Endothelial cell (in vitro differentiated cells): ENCODE measurements at places on chromosomes 1 and 21. TPM values are rescaled to one million over a fixed set of nuclear protein-coding genes. Genes with fewer than 3 reads are reported as not detected.

- DNase-seq = no peak
These were observed 29.8 kb downstream of the UCK2 start for GRCh38 chr1:165857046-165857801.

TMEM125 gene
- 2.7 TPM for total RNA-seq

DNA sequence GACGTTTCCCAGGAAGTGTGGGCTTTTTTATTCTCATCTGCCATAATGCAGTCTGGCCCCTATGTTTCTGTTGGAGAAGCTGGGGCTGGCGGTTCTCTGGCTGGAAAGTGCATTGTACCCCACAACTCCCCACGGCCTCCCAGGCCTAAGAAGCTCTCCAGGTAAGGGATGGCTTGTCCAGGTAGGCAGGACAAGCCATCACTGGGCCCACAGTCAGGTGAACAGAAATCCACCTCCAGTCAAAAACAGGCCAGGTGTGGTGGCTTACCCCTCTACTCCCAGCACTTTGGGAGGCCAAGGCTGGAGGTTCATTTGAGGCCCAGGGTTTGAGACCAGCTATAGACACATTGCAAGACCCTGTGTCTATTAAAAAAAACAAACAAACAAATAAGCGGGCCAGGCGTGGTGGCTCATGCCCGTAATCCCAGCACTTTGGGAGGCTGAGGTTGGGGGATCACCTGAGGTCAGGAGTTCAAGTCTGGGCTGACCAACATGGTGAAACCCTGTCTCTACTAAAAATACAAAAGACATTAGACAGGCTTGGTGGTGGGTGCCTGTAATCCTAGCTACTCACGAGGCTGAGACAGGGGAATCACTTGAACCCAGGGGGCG, 3.1 kb upstream of the WNT9A start:
- no peak for DNase-seq

DNA sequence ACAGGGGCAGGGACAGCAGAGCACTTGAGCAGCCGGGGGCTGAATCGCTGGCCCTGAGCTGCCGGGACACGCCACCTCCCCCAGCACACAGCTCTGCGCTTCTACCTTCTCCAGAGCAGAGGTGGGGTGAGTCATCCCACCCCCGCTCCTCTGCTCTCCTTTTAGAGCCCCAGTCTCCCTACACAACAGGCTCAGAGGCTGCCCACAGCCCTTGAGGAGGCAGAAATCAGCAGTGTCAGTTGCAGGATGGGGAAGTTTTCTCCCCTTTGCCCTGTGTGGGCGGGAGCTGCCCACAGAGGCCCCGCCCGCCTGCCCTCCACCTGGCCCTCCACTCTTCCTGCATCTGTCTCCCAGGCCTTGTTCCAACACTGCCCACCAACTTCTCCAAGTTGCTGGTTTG, 94.6 kb downstream of the STUM start:
- DNase-seq = no peak

DNA sequence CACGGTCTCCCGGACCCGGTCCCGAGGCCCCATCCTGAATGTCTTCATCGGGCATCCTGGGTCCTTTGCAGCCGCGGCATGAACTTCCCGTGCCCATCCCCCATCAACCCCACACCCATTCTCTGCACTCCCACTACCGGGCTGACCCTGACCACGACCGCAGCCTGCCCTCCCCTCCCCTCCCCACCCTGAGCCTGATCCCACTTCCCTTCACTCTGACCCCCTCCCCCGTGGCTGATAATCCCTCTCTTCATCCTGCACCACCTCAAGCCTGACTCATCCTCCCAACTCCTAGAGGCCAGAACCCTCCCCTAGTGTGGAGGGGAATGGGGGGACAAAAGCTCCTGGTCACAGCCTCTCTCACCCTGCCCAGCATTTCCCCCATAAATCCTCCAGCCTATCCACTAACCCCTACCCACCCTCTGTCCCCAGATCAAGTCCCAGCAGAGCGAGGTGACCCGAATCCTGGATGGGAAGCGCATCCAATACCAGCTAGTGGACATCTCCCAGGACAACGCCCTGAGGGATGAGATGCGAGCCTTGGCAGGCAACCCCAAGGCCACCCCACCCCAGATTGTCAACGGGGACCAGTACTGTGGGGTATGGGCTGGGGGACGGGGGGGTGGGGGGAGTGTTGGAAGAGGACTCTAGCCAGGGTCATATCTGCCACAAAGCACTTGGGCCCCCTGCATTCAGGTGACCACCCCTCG, 602 bp downstream of the SH3BGRL3 start:
- no peak for DNase-seq

DCST2 gene
- 2.8 TPM for total RNA-seq

SLFNL1 gene
- 0.38 TPM for total RNA-seq
